ENCODE measurements at places on chromosomes 2 and 18.
A peak's percentile ranks its signal among the peaks of the same experiment; 100 is the strongest.

DNA sequence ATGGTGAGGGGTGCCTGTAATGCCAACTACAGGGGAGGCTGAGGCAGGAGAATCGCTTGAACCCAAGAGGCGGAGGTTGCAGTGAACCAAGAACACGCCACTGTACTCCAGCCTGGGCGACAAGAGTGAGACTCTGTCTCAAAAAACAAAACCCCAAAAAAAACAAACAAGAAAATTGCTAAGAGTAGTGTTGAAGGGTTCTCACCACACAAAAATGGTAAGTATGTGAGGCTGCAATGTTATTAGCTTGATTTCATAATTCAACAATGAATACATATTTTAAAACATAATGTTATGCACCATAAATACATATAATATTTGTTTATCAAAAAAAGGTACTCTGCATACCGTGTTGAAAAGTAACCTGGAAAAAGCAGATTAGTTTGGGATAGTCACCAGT, 45.8 kb downstream of the PSMG2 start:
- no peak for DNase-seq

DNA sequence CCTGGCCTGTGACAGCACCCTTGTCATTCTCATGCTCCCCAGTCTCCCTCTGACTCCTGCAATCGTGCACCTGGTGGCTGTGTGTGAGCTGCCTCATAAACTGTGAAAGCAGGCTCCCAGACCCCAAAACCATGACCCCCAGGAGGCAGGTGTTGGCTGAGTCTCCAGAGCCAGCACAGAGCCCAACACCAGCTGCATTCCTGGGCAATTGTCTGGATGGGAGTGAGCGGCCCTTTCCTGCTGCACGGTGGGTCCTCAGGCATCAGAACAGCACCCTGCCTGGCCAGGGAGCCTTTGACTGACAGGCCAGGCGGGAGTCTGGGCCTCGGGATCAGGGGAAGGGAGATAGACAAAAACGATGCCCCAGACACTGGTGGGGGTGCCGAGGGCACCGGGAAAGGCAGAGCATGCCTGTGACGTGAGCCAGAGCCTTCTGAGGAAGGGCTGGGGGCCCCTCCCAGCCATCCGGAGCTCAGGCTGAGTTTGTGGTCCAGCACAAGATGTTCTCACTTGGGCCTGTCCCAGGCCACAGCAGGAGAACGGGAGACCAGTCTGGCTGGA, 135.1 kb upstream of the GPC1 start:
- no peak for DNase-seq

GRCh38 chr18:31509571-31509970, 11.6 kb downstream of the DSG2 start:
- no peak for DNase-seq

DNA sequence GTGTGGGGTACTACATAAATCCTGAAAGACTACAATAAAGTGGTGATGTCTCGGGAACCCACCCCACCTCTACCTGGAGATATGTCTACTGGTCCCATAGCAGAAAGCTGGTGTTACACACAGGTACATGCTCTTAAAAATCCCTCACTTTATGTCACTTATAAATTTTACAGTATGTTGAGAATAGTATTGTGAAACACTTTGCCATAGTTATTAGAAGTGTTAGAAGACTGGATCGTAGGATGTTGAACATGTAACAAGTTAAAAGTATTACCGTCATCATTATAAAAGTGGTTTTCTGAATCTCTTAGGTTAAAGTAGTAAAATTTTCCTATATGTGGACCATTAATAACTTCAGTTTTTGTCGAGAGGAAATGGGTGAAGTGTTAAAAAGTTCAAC, 48.6 kb downstream of the SPOPL start:
- DNase-seq = no peak

- no peak for DNase-seq
These were observed 543 bp upstream of the STARD7 start for GRCh38 chr2:96209011-96209728.

DNA sequence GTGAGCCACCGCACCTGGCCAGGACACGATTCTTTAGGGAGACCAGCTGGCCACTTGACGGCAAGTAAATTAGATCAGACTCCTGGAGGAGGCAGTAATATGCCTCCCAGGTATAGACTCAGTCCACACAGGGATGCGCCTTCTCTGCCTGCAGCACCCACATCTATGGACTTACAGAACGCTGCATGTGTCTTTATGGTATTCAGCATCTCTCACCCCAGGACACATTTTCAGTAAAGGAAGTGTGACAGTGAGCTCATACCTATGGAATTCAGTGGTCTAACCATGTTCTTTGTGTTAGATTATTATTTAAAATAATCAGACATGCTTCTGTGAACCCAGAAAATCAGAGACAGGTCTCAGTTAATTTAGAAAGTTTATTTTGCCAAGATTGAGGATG, 5.9 kb upstream of the NARS1 start:
- DNase-seq = no peak

GRCh38 chr2:166126007-166126639, 1.7 kb downstream of the SCN1A start:
- no peak for DNase-seq

- DNase-seq = no peak
These were observed 81.8 kb downstream of the FASTKD2 start for GRCh38 chr2:206846981-206847834.

- DNase-seq = no peak
These were observed 28.8 kb downstream of the HADHB start for GRCh38 chr2:26273501-26273900.

DNA sequence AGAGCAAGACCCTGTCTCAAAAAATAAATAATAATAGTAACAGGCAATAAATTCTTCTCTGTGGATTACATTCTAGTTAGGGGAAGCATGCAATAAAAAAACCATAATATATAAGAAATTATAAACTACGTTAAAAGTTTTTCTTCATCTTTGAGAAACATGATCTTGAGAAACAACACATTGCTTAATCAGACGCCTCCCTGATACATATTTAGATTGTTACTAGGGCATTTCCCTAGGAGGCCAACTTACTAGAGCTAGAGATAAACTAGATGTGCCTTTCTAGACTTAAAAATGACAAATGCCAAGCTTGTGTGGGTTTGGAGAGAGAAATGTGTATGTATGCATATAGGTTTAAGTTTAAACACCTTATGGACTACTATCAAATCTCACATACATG, 76.3 kb upstream of the GALNT5 start:
- DNase-seq = no peak

GRCh38 chr2:105778080-105778607, 33.4 kb downstream of the NCK2 start:
- no peak for DNase-seq

GRCh38 chr2:218168635-218169462, 2.1 kb upstream of the CXCR1 start:
- peak; percentile 78 for DNase-seq

- peak; percentile 39 for DNase-seq
These were observed 857 bp downstream of the DYM start for GRCh38 chr18:49459404-49460171.

All from CD4-positive, alpha-beta T cell treated with Interleukin-2 at 100 ng/mL for 4 hours (primary cell).